ENCODE measurements at places on chromosomes 1 and 21.

GRCh38 chr1:43850591-43851233 is 82.9 kb upstream of the ARTN start:
- DNase-seq: no peak

GRCh38 chr21:33256019-33256418 is 10.1 kb upstream of the IL10RB start:
- no peak for DNase-seq

DNA sequence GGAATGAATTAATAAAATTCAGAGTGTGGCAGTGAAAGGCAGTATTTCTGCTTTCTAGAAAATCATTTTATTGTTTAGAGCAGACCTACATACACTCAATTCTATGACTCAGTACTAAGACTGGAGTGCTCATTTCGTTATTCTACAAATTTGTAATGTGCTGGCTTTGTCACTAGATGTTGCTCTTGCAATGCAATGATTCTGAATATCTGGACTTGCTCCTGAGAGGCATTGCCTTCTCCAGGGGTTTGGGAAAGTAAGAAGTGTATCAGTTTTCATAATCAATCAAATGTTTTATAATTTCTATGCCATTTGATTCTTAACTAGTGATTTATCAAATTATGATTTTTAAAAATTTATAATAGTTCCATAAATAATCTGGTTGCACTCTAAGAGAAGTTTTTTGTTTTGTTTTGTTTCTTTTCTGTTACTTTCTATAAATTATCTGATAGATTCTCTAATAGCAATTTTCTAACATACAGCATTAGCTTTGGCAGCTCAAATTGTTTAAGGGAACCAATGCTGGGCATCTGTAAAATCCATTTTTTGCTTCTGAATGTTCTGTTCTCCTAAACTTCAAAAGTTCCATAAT is 280.5 kb upstream of the SGIP1 start:
- DNase-seq: peak; percentile 85

DNA sequence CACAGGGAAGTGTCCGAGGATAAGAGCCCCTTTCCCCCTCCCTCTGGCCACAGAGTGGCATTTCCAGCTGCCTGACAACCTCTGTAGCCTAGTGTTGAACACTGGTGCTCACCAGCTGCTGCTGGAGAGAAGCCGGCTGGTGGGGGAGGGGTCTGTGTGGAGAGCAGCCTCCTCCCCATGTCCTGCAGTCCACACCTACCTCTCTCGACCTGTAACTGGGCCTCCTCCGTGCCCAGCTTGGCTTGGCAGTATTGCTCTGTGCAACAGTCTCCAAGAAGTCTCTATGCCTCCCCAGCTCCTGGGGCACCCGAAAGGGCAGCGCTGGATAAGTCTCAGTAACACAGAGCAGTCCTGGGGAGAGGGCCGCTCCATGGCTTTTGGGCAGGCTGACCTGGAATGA is 17.0 kb downstream of the PAPPA2 start:
- no peak for DNase-seq

- DNase-seq: peak; percentile 19
Observed at GRCh38 chr1:40350391-40350790, 23.1 kb upstream of the SMAP2 start.

Data from inflammatory macrophage treated with lipopolysaccharide for 1 hour (primary cell).